Germinal center (tissue), 1 donor: ENCODE measurements at places on chromosomes 3 and 15.

- DNase-seq: no peak
Measured at GRCh38 chr3:189494632-189495031, 136.6 kb upstream of the TP63 start.

- no peak for DNase-seq
Measured at GRCh38 chr15:68844856-68845550, 24.3 kb upstream of the ANP32A start.

- DNase-seq: no peak
Measured at GRCh38 chr15:58392611-58393161, 39.1 kb upstream of the LIPC start.

GRCh38 chr3:157922614-157923013 lies 183.6 kb downstream of the SHOX2 start:
- no peak for DNase-seq

DNA sequence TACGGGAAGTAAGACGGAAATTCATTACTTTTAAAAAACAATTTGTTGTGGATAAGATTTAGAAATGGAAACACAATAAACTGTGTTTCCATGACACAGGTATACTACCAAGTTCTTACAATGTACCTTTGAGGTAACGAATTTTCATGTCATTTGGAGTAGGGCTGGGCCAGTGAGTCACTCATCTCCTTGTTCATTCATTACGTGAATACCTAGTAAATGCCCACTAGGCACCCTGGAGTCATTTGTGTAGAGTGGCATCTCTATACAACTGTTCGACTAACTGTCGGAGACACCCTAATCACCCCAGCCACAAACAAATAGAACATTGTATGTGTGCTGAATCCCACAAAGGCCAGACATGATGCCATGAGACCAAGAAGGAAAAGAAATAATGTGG lies 94.8 kb downstream of the IGF1R start:
- no peak for DNase-seq

DNA sequence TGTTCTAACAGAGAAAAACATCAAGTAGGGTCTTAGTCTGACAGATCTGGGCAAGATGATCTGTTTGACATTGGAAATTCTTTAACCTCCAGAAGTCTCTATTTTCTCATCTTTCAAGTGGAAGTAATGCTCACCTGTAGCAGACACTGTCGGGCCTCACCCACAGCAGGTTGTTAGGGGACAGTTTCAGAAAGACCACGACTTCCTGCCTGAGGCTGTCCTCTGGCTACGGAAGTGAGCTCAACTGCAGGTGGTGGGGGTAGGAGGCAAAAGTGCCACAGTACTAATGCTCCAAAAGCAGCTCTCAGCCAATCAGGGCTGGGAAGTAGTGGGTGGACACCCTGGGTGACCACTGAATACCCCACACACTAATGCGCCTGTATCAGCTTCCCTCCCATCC lies 111.4 kb upstream of the TOPAZ1 start:
- DNase-seq: no peak

DNA sequence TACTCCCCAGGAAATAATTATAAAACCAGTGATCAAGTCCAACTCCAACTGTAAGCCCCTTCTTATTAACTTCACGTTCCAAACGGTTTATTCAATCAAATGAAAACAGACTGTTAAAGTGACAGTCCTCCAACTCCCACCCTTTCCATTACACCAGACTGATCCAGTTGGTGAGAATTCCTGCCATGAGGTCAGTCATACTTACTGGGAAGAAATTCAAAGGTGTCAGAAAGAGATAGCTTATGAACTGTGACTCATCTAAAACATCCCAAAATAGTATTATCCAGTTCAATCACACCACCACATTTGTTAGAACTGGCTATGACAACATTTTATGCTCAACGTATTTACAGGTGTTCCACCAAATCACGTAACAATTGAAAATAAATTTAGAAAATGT lies 19.5 kb downstream of the SMARCC1 start:
- no peak for DNase-seq

DNA sequence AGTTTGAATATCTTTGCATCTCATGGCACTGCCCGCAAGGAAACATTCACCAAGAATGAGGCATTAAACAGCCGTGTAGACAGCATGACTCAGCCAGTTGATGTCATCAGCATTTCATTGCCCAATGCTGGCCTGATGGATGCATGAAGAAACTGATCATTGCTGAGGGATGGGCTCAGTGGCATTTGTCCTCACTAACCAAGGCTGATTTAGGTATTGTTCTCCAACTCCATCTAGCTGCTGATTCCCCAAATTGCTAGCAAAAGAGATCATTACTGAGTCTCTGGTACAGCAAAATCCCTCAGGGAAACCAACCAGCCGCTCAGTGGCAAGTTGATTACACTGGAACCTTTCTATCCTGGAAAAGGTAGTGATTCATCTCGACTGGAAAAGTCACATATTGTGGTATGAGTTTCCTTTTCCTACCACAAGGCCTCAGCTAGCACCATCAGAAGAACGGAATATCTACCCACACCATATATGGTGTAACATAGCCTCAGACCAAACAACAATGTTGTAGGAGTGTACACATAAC lies 186.5 kb upstream of the GAP43 start:
- no peak for DNase-seq

DNA sequence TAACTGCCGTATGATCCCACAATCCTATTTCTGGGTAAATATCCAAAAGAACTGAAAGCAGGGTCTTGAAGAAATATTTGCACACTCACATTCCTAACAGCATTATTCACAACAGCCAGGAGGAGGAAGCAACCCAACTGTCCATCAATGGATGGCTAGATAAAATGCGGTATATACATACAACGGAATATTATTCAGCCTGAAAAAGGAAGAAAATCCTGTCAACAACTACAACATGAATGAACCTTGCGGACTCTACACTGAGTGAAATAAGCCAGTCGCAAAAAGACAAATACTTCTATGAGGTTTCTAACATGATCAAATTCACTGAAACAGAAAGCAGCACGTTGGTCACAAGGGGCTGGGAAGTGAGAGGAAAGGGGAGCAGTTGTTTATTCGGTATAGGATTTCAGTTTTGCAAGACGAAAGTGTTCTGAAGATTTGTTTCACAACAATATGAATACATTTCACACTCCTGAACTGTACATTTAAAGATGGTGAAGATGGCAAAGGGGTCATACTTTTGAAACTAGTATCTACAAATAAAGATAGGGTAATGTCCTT lies 6.2 kb downstream of the DLG1 start:
- no peak for DNase-seq

- DNase-seq: no peak
Measured at GRCh38 chr3:152938974-152939636, 104.2 kb downstream of the P2RY1 start.

DNA sequence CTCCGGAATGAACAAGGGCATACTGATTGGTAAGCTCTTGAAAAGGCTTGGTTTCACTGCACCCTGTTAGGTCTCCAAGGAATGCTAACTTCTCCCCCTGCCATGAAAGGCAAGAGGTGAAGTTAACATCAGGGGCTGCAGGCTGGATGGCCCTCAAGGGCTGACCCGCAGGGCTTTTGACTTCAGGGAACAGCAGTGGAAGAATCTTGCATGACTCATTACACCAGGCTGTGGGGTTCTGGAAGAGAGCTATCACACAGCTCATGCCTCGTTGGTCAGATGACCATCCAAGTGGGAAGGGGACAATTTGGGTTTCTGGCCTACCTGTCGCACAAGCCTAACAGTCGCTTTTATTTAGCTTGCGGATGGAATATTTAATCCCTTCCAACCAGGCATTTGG lies 23.6 kb upstream of the ATG7 start:
- no peak for DNase-seq

GRCh38 chr3:184001761-184002160 lies 15.9 kb downstream of the ABCC5 start:
- no peak for DNase-seq

- no peak for DNase-seq
Measured at GRCh38 chr3:142940472-142940871, 23.0 kb downstream of the PAQR9 start.

DNA sequence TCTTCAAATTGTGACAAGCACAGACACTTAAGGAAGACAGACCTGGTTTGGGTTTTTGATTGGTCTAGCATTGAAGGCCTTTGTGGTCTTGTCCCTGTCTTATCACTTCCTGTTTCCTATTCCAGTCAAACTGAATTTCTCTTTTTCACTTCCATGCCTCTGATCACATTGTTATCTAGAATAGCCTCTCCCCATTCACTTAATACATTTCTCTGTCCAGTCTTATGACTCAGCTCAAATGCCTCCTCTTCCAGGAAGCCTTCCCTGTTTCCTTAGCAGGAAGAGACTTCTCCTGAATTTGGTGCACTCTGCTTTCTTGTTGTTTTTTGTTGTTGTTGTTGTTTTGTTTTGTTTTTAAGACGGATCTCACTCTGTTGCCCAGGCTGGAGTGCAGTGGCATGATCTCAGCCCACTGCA lies 45.5 kb downstream of the LIMD1 start:
- DNase-seq: no peak

- DNase-seq: no peak
Measured at GRCh38 chr15:98937413-98938104, 70.0 kb downstream of the PGPEP1L start.

GRCh38 chr15:33218071-33218491 lies 23.6 kb upstream of the FMN1 start:
- no peak for DNase-seq

DNA sequence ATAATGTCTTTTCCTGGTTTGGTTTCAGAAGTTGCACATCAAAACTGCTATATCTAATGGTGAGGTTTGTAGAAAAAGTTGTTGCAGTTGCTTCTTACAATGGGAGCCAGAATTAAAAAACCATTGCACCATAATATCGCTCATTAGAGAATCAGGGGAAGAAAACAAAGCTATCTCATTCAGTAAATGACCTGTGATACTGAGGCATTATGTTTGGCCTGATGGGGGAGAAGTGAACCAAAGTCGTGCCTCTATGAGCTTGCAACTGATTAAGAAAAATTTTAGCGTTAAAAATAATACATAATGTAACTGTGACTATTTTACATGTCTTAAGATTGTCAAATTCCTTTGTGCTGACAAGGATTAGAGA lies 60.2 kb upstream of the ARHGEF26 start:
- DNase-seq: no peak

DNA sequence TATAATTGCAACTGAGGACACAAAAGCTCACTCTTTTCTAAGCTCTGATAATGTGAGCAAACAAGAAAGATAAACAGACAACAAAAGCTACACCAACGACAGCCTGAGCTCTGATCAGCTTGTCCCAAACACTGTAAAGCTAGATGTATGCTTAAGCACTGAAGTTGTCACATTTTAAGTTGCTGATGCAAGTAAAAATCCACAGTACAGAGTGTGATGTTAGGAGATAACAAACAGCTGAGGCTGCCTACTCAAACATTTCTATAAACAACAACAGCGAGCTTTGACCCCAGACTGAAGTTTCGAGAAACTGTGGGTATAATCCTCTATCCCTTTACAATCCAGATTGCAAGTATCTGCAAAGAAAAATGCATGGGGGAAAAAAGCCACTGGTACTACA lies 10.7 kb downstream of the MTHFS start:
- DNase-seq: no peak

- no peak for DNase-seq
Measured at GRCh38 chr3:36367912-36368573, 12.3 kb upstream of the STAC start.

- DNase-seq: no peak
Measured at GRCh38 chr3:57118254-57118653, 46.9 kb downstream of the IL17RD start.

DNA sequence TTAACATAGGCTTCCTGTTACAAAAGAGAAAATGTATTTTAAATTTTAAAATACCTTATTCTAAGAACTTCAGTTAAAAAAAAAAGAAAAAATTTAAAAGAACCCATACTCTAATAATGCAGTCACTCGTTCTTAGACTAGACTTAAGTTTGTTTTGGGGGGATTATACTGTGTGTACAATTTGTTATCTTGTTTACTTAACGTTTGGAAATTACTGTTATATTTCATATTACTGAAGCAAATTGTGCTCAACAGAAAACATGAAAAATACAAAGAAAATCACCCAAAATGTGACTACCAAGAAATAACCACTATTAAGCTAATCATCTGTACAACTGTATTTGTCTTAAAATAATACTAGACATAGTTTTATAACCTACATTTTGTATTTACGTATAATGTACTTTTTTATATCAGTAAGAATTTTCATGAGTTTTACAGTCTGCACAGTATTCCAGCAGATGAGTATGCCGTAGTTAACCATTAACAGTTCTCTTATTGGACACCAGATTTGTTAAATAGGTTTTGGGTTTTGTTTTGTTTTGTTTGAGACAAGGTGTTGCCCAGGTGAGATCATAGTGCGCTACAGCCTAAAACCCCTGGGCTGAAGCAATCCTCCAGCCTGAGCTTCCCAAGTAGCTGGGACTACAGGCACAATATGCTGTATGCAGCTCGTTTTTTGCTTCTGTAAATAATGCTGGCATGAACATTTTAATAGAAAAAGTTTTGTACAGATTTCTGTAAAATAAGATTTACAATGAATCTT lies 88.8 kb upstream of the CHD2 start:
- DNase-seq: no peak

- peak; percentile 42 for DNase-seq
Measured at GRCh38 chr3:53773611-53774368, 72.4 kb downstream of the CHDH start.

DNA sequence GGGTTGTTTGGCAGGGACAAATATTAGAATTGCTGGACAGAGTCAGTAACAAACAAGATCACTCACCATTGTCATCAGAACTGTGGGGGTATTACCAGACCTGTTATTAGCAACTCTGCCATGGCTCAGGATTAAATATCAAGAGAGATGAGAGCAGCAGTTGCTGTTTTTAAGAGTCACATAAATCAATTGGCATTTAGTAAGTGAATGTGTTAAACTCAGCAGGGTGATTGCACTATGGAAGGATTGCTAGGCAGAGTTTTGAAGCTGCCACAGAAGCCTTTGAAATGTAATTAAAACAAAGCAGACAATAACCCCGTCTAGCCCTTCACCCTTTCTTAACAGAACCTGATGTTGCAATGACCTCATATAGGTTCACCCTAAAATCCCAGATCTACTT lies 238.8 kb downstream of the GAP43 start:
- no peak for DNase-seq

- no peak for DNase-seq
Measured at GRCh38 chr3:119140466-119140865, 5.5 kb upstream of the TEX55 start.

DNA sequence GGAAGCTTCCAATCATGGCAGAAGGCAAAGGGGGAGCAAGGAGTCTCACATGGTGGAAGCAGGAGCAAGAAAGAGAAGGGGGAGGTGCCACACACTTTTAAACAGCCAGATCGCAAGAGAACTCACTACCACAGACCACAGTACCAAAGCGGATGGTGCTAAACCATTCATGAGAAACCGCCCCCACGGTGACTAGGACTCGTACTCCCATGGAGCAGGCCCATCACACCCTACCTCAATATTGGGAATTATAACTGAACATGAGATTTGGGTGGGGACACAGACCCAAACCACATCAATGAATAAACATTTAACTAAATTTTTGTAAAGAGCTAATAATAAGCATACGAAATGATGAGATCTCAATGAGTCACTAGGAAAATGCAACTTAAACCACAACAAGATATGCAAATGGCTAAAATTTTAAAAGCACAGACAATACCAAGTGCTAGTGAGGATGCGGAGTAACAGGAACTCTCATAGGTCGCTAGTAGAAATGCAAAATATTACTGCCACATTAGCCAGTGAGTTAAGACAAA lies 10.0 kb downstream of the MRPS25 start:
- DNase-seq: peak; percentile 42
